ENCODE measurements at places on chromosomes 3 and 15. TPM values are rescaled to one million over a fixed set of nuclear protein-coding genes. Genes with fewer than 3 reads are reported as not detected.

DNA sequence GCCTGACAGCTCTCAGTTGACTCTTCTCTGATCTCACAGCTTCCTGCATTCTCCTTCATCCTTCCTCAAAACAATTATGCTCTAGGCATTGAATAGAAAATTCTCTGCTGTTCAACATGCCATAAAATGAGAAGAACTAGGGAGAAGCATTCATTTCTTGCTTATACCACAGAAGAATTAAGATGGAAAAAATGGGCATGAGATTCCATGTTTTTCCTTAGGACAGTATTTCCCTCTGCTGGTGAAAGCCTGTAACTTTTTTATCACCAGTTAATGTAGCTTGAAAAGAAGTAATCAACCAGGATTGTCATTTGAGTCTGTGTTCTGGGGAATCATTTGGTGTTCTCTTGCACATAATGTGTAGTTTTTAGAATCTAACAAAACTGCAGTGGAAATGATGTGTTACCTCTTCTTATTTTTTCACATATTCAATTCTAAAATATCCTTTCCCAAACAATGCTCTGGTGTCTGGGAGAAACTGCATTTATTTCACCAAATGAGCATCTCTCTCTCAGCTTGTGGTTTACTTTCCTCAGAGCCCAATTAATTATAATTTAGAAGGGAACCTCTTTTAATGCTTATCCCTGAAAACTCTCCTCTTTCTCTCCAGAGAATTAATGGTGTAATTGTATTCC lies 92.8 kb upstream of the DCBLD2 start:
- H3K4me1 ChIP-seq: no peaks in the 10 kb centered on the region
- no peak overlapping the region for H3K27ac ChIP-seq
- no peaks in the 10 kb centered on the region for H3K36me3 ChIP-seq
- no peak overlapping the region for H3K4me3 ChIP-seq

DNA sequence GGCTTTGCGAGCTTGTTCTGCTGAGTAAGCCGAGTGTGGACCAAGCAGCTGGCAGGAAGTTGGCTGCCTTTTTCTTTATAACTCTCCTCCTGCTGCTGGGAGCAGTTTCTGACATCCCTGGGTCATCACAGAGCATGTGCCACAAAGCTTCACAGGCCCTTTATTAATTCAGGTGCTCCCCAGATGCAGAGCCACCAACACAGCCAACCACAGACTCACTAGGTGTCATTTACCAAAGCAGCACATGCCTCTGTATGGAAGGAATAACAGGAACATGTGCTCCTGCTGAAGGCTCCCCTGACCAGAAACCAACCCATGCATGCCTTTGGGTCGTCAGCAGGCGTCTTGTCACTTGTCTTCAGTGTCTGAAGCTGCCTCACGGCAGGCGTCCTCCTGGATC lies 152.5 kb downstream of the ADAMTS17 start:
- H3K27me3 ChIP-seq: no peaks in the 10 kb centered on the region
- no peaks in the 10 kb centered on the region for H3K36me3 ChIP-seq
- H3K4me3 ChIP-seq: no peak overlapping the region
- no peaks in the 10 kb centered on the region for H3K4me1 ChIP-seq

DNA sequence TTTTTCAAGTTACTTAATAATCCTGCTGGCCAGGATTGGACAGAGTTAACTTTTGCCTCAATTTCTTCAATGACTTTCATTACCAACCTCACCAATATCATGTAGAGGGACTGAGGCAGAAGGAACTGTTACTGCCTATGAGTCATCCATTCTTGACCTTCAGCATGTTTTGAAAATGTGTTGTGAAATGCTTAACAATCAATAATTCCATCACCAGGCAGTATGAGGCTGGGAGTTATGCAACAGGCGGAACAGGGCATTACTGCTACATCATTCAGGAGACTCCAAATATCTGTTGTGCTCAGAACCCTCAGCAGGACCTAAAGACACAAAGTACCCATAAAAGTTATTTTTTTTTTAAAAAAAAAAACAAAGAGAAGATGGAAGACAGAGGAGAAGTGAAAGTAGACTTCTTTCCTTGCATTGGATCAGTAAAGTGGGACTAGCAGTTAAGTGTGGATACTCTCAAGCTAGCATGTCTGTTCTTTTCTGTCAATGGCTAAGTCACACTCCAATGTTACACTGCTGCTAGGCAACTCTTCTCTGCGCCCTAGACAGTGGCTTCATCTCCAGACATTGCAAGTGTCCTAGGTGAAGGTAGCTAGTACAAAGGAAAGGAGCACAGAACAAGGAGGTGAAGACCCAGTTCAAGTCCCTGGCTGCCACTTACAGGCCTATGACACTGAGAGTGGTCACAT lies 184.9 kb upstream of the LPP start:
- DNase-seq: no peak
- H3K27me3 ChIP-seq: no peaks in the 10 kb centered on the region
- no peak overlapping the region for H3K4me3 ChIP-seq
- H3K4me1 ChIP-seq: peaks cover 11% of the 10 kb centered on the region
- no peaks in the 10 kb centered on the region for H3K36me3 ChIP-seq

DNA sequence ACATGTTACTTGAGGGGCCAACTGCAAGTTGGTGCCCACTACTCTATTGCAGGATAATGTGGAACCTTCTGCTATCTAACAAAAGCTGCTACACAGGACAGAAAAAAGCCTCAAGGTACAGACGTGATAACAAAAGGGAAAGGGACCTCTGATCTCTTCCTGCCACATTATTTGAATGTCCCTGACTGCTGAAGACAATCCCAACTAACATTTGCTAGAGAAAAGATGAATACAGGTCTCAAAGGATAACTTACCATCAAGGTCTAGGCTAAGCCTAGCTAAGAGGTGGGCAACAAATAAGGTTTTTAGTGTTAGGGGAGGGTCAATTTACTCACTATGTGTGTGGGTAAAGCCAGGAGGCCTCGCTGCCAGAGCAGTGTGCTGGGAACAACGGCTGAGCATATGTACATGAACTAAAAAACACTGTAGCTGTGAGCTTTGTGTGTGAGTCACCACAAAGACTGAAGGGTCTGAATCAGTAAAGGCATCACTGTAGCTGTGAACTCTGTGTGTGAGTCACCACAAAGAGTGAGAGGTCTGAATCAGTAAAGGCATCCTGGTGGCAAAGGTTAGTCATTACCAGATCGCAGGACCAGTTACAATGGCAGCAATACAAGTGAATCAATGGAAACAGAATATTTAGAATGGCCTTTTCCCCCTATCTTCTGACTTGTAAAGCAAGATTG lies 111.7 kb downstream of the LMLN start:
- H3K4me3 ChIP-seq: no peak overlapping the region
- H3K27ac ChIP-seq: no peak overlapping the region
- no peaks in the 10 kb centered on the region for H3K27me3 ChIP-seq
- no peaks in the 10 kb centered on the region for H3K36me3 ChIP-seq
- H3K4me1 ChIP-seq: no peaks in the 10 kb centered on the region

DNA sequence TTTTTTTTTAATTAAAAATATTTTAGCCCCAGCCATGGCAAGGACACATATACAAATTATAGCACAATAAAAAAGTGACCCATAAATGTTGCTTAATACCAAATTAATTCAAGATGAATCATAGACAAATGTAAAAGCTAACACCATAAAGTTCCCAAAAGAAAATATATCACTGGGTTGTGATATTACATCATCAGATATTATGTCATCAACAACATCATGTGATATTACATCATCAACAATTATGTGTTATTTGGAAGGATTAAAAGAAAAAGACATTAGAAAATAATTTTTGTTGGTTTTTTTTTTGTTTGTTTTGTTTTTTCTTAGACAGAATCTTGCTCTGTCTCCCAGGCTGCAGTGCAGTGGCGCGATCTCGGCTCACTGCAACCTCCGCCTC lies 34.5 kb upstream of the ABHD10 start:
- no peak overlapping the region for H3K27ac ChIP-seq
- H3K36me3 ChIP-seq: peaks cover 12% of the 10 kb centered on the region
- no peaks in the 10 kb centered on the region for H3K4me1 ChIP-seq
- no peaks in the 10 kb centered on the region for H3K27me3 ChIP-seq

GRCh38 chr3:173401369-173401768 lies 3.8 kb downstream of the NLGN1 start:
- no peak for DNase-seq
- peaks cover 14% of the 10 kb centered on the region for H3K4me1 ChIP-seq
- H3K27me3 ChIP-seq: peaks cover 22% of the 10 kb centered on the region
- no peaks in the 10 kb centered on the region for H3K36me3 ChIP-seq

DNA sequence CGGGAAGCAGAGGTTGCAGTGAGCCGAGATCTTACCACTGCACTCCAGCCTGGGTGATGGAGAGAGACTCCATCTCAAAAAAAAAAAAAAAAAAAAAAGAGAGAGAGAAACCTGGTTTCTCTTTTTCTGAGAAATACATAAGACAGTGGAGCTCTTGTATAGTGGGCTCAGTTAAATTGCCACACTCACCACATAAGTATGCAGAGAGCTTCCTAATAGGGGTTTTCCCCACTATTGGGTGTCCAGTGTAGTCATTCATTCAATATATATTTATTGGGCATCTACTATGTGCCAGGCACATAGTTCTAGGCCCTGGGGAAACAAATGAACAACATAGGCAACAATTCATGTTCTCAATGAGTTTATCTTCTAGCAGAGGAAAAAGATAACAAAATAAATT lies 48.9 kb upstream of the FMN1 start:
- no peaks in the 10 kb centered on the region for H3K36me3 ChIP-seq
- no peak overlapping the region for H3K4me3 ChIP-seq
- no peaks in the 10 kb centered on the region for H3K27me3 ChIP-seq
- H3K4me1 ChIP-seq: no peaks in the 10 kb centered on the region
- DNase-seq: no peak
- H3K27ac ChIP-seq: no peak overlapping the region

Gene RBM5
- total RNA-seq: 473 TPM

GRCh38 chr3:115715241-115715745 lies 92.0 kb downstream of the GAP43 start:
- H3K4me3 ChIP-seq: no peak overlapping the region
- H3K27ac ChIP-seq: no peak overlapping the region
- no peaks in the 10 kb centered on the region for H3K36me3 ChIP-seq
- DNase-seq: no peak
- H3K27me3 ChIP-seq: peaks cover 8% of the 10 kb centered on the region

GRCh38 chr3:59265566-59265965 lies 215.7 kb upstream of the CFAP20DC start:
- no peaks in the 10 kb centered on the region for H3K27me3 ChIP-seq
- no peaks in the 10 kb centered on the region for H3K36me3 ChIP-seq
- DNase-seq: no peak
- H3K4me3 ChIP-seq: no peak overlapping the region

Gene CCK
- total RNA-seq: 0.54 TPM
